Cerebellar nuclear complex (tissue), 1 donor: ENCODE measurements at places on chromosomes 2 and 18.

DNA sequence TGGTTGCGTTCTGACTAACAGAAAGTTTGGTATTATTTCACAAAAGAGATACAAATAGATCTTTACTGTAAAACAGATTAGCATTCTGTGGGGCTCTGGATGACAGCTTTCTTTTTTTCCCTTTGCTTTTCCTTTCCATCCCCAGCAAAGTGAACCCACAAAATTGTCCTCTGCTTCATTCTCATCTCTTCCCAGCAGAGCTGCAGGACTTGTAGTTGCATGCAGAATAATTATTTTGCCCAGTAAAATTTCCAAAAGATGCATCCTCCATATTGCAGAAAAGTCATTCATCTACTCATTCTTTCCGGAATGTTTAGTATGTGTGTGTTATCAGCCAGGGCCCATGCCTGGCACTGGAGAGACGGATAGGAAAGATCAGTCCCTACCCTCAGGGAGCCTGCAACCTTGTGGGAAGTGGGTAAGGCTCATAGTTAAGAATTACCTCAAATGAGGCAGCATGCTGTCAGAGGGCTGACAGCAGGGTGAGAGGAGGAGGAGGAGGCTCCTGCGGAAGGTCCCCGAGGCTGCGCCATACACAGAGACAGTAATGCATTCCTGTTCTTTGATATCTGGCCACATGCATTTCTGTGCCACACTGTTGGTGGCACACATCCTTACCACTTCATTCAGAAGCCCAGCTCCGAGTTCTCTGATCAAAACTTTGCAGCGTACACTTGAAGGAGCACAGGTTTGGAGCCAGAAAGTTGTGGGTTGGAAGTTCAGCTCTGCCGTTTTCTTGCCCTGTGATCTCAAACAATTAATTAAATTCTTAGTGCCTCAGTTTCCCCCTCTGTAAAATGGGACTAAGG lies 225.4 kb downstream of the MYCN start:
- no peak for DNase-seq

DNA sequence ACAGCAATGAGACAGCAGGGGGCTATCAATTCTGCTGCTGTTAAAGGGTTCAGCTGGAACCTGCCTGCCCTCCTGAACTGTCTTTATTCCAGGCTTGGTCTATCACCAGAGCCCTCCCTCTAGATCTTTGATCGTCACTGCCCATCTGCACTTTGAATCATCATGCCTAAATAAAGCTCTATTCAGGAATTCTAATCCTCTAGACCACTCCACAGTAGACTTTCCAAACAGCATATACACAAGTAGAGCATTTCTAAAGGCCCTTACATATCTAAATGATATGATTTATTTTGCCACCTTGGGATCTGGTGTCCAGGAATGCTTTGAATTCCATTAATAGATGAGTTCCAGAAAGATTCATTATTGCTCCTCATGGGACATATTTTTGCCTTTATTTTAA lies 542.1 kb upstream of the SYT4 start:
- no peak for DNase-seq

DNA sequence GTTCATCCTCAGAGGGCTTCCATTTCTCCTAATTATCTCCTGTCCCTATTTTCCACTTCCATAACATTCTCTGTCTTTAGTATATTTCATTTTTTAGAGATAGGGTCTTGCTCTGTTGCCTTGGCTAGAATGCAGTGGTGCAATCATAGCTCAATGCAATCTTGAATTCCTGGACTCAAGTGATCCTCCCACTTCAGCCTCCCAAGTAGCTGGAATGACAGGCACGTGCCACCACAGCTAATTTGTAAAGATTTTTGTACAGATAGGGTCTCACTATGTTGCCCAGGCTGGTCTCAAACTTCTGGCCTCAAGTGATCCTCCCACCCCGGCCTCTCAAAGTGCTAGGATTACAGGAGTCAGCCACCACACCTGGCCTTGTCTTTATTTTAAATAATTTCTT lies 589.0 kb downstream of the ZEB2 start:
- no peak for DNase-seq

- DNase-seq, result no peak
Observed at GRCh38 chr2:109064660-109065390, 64.2 kb upstream of the SH3RF3 start.

GRCh38 chr2:181462033-181462432 lies 4.8 kb downstream of the ITGA4 start:
- no peak for DNase-seq

DNA sequence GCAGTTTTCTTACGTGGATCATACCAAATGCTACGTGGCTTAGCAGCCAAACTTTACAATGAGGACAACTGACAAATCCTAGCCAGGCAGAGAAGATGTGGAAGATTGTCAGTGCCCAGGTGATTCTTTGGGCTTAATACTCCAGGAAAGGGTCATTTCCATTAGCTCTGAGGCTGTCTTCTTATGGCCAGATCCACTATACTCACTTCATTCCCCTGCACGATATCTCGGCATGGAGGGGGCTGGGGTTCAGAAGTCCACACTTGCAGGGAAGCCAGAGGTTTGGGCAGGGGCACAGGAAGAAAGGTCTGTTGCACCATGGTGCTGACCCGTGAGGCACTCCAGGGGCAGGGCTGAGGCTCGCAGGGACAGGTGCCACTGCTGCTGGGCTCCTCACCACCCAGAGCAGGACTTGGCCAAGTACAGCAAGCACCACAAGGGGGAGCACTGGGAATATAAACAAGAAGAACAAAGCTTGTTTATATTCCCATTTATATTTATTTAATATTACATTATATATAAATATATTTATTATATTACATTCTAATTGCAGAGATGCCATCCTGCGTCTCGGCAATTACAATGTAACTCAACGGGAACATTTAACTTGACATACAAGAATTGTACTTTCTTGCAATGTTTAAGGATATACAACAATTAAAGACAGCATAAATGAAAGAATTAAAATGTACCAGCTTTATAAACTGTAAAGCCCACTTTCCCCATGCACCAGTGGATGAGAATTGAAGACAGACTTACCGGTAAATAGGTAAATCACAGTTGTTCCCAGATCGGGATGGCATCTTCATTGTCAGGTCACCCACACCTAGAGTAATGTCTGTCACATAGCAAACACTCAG lies 27.2 kb downstream of the CLUL1 start:
- DNase-seq, result no peak

- DNase-seq, result no peak
Observed at GRCh38 chr2:428591-428990, 140.7 kb upstream of the ALKAL2 start.

- no peak for DNase-seq
Observed at GRCh38 chr2:37809931-37810570, 115.0 kb upstream of the RMDN2 start.

DNA sequence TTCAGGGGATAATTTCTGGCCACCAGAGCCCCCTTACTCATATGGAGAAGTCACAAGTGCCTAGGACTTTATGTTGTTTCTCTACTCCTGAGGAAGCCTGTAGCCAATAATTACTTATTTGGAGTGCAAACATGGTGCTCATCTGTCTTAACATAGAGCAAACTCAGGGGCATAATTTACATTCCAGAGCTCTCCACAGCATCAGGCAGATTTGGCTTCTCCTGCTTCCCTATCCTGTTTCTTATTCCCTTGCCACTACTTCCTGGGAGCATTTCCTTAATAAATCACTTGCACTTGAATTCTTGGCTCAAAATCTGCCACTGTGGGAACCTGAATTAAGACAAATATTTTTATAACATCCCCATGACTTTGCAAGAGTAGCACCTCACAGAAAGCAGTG lies 960.9 kb downstream of the SOCS6 start:
- DNase-seq, result no peak

GRCh38 chr18:35470435-35470834 lies 27.3 kb downstream of the INO80C start:
- peak; percentile 2 for DNase-seq

DNA sequence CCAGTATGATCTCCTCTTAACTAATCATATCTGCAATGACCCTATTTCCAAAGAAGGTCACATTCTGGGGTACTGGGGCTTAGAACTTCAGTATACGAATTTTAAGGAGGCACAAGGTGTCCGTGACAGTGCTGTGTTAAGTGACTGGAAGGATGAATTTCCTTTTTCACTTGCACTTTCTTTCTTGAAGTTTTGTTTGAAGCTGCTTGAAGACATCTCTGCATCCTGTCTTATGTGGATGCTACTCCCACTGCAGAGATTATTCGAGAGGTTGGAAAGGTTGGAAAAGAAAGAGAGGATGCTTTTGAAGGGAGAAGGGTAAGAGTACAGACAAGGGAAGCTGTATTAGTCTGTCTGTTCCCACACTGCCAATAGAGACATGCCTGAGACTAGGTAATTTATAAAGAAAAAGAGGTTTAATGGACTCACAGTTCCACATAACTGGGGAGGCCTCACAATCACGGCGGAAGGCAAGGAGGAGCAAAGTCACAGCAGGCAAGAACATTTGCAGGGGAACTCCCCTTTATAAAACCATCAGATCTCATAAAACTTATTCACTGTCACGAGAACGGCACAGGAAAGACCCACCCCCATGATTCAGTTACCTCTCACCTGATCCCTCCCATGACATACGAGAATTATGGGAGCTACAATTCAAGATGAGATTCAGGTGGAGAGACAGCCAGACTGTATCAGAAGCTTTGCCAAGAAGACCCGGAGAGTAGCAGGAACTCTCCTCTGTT lies 3.6 kb upstream of the RNF144A start:
- DNase-seq, result no peak

- DNase-seq, result no peak
Observed at GRCh38 chr2:135993421-135993820, 8.0 kb upstream of the DARS1 start.

- DNase-seq, result no peak
Observed at GRCh38 chr2:179297927-179298326, 33.3 kb upstream of the SESTD1 start.

DNA sequence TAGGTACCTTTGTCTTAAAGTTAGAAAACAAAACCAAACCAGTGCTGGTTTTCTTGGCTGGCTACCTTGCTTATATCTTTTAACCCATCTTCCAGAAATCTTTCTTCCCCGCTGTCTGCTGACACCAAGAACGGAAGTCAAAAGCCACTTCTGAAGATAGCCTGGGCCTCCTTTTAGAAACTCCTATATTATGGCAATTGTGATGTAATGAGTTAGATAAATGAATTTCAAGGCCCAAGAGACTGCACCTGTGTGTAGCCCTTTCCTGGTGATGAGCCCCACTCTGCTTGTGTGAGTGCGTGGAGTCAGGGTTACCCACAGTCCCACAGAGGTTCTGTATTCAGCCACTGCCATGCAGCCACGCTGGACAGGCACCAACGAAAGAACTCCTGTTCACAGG lies 60.7 kb downstream of the ARMC9 start:
- DNase-seq, result no peak

DNA sequence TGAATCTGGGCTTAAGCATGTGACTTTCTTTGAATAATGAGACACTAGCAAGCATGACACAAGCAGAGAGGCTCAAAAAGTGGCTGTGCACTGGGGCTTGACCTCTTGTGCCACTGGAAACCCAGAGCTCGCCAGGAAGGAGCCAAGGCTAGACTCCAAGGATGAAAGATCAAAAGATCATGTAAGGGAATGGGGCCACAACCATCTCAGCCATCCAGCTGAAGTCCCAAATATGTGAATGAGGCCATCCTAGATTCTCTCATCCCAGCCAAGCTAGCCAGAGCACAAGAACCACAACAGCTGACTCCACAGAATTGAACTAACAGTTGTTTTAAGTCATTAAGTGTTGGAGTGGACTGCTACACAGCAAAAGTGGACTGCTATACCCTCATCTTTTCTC lies 288.1 kb downstream of the CCDC178 start:
- no peak for DNase-seq

- no peak for DNase-seq
Observed at GRCh38 chr2:238042090-238042489, 18.7 kb upstream of the SCLY start.

GRCh38 chr2:141201016-141201565 lies 929.7 kb downstream of the LRP1B start:
- no peak for DNase-seq

DNA sequence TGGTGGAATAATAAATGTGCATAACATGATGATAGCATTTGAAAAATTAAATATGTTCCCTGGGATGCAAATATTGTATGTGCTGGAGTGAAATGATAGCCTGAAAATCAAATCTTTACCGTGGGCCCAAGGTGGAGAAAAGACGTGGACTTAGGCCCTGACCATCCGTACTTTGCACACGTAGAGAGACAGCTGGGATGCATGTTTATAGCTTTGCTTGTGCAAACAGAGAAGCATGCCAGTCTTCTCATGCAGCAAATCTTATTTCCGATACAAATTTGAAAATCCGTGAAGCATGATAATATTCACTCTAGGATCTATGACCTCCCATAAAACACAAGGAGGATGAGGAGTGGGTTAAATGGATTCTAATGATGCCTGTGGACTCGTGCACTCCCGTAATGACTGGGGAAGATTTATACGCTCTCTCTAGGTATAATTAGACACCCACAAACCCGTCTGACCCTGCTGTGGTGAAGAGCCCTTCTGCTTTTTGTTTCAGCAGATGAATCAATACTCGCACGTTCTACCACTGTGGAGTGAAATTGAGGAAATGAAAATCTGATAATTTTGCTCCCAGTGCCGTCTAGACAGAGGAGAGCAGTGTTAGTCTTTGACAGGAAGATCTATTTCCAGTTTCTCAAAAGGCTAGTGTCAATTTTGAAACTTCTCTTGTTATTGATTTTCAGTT lies 810.3 kb upstream of the SALL3 start:
- no peak for DNase-seq

DNA sequence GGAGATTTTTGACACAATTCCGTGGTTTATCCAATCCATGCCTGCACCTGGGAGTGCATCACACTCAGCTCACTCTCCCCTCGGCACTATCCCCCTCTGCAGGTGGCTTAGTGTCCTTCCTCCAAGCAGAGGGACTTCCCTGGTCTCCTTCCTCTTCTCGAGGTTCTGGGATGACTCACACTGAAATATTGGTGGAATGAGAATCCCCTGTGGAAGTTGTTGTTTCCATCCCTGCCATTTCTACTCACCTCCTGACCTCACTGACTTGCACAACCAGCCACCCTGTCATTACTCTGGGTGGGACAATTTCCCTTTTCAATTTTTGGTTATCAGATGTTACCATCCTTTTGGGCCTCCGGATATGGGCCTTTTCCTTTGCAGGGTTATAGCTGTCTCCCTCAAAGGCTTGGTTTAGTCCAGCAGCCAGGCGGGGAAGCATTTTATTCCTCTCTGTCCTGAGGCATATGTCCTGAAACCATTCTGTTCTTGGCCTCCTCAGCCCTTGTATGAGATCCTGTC lies 59.9 kb downstream of the PTPRM start:
- no peak for DNase-seq

GRCh38 chr2:78699696-78700095 lies 325.8 kb upstream of the REG3G start:
- no peak for DNase-seq
